Stimulated activated CD4-positive, alpha-beta T cell treated with anti-CD3 and anti-CD28 coated beads, TNF-alpha, amount 100 ng/mL, for 1 hour (primary cell): ENCODE measurements at places on chromosomes 1 and 21.

DNA sequence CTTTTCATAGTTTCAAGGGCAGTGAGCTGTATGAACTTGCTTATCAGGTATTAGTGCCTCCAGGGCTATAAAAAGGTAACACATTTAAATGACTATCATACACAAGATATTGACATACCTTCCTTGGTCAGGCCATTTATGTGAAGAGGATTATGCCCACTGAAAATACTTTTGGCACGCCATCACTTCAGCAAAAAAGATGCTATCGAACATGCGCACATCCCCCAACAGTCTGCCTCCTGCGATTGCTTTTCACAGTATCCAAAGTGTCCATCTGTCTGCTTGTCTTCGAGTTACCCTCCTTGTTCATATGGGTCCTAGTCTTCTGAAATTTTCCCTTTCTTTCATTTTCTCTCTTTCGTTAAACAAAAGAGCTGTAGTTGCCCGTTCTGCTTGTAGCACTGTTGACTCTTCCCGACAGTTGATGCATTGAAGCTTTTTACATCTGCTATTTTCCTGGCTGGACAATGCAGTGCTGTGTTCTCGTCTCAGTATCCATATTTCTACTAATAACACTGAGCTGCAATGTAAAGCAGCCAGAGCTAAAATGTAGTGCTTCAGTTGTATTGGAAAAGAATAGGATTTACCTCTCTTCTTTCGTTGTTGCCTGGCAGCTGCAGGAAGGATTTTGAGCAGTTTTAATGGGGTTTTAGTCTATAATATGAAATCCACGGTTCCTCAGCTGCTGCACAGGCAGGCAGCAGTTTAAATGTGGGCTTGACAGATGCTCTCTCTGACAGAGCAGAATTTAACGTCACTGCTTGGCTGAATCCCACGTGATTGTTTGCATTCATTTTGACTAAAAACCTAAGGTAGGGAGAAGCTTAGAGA lies at the start of gene B3GALT2:
TSS of gene B3GALT2 (minus strand) at position 713 of the 831 bp plus-strand sequence. CDS start 5,051 bp downstream, outside the sequence.
- DNase-seq: no peak

DNA sequence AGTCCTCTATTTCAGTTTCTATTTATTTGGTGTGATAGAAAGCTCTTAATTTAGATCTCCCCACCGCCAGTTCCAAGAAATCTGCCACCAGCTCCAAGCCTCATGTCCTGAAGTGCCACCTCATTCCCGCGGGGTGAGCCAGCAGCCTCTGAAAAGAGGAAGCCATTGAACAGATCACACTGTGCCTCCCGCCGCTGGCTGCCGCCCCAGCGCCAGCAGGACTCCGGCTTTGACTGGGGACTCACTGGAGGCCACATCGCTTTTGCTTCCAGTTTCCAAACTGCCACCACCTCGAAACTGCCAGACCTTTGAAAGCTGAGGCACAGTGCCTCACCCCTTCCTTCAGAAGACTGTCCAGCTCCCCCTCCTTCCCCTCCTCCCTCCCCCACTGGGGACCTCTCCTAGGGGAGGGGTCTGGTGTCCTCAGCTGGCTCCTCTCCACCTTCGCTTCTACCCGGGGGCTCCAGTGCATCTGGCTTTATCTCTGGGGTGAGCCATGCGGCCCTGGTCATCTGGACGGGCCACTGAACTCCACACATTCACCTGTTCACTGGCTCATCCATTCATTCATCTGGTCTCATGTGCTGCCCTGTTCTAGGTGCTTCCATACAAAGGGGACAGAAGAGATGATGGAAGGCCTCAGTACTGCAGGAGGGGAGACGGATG lies 58.9 kb downstream of the VPS26C start:
- DNase-seq: peak; percentile 7

DNA sequence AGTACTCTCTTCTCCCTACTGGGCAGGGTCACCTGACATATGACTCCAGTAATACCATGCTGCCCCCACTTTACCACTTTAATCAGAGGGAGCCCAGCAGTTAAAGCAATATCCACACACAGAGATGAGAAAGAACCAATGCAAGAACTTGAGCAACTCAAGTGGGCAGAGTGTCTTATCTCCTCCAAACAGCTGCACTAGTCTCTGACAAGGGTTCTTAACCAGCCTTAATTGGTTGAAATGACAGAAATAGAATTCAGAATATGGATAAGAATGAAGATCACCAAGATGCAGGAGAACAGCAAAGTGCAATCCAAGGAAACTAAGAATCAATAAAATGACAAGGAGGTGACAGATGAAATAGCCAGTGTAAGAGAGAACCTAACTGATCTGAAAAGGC lies 91.0 kb downstream of the KCNT2 start:
- DNase-seq: no peak

DNA sequence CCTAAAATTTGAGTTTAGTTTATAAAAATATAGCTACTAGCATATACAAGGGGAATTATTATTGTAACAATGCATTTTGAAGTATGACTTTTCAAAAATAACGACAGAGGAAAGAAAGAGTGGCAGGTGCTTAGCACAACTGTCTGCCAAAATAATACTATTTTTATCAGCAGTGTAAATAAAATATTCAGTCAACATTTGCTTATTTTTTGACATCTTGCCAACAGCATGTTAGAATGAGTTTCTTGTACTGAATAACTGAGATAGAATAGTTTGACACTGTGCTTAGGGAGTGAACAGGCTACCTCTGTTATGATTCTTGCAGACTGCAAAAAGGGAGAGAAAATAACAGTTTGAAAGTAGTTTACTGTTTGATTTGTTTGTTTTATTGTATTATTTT lies 909.8 kb downstream of the BRINP3 start:
- no peak for DNase-seq

- DNase-seq: no peak
These were observed 32.3 kb downstream of the USH2A start for GRCh38 chr1:216390956-216391355.

DNA sequence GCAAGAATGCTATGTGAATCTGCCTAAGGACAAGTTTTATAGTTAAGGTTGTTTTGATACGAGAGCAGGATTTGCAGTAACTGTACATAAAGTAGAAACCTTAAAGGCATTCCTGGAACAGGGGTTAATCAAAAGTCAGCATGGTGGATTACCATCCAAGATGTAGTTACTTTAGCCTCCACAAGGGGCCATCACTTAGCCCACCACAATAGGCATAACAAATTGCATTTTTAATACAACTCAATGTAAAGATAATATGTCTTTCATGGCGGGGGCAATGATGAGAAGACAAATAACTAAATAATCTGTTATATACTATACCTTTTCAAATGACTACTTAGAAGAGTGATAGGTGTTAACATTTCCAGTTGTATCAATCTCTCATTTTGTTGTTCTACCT lies 611.2 kb upstream of the ADGRL4 start:
- DNase-seq: no peak

GRCh38 chr1:30641572-30642353 lies 81.6 kb downstream of the MATN1 start:
- DNase-seq: no peak

DNA sequence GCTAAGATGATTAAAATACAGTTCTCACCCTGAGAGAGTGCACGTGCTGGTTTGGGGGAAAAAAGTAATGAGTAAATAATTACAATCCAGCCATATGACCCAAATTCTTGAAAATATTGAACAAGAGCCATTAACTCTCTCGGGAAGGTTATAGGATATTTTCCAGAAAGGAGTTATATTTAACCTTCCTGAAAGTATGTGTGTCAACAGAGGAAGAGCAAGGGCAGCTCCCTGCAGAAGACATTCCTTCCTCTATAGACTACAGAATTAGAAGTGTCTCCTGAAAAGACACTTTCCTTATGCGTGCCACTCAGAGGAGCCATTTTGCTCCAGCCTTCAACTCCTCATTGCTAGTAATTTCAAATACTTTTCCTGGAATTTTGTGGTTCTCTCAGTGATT lies 648.7 kb downstream of the USP25 start:
- no peak for DNase-seq

- DNase-seq: no peak
These were observed 197.7 kb upstream of the DUSP10 start for GRCh38 chr1:221939607-221940006.

- no peak for DNase-seq
These were observed 47.6 kb downstream of the TYW3 start for GRCh38 chr1:74780594-74780993.

GRCh38 chr1:173330149-173330951 lies 123.2 kb upstream of the TNFSF4 start:
- DNase-seq: no peak

DNA sequence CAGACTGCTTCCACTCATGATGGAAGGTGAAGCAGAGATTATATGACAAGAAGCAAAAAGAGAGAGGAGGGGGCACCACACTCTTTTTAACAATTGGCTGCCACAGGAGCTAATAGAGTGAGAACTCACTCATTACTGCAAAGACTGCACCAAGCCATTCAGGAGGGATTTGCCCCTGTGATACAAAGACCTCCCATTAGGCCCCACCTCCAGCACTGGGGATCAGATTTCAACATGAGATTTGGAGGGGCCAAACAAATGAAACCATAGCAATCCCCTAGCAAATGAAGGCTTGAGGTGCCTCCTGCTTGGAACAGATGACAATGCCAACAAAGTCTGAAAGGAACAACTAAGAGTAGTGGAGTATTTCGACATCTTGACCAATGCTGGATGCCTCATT lies 122.5 kb upstream of the COA6 start:
- DNase-seq: no peak

DNA sequence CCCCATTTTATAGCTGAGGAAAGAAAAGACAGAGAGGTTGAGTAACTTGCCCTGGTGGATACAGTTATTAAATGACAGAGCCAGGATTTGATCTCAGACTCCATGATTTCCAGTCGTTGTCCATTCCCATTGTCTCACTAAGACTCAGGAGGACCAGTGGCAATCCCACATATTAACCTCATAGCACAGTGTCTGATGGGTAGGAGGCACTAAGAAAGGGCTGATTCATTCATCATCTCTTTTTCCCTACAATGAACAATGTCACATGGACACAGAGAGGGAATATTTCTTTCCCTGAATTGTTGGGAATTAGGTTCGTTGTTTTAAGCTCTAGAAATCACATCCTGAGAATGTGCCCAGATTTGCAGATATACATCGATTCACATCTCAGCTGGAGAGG lies 99.9 kb downstream of the PBX1 start:
- no peak for DNase-seq

GRCh38 chr1:17078991-17079868 lies 25.4 kb upstream of the SDHB start:
- DNase-seq: no peak

DNA sequence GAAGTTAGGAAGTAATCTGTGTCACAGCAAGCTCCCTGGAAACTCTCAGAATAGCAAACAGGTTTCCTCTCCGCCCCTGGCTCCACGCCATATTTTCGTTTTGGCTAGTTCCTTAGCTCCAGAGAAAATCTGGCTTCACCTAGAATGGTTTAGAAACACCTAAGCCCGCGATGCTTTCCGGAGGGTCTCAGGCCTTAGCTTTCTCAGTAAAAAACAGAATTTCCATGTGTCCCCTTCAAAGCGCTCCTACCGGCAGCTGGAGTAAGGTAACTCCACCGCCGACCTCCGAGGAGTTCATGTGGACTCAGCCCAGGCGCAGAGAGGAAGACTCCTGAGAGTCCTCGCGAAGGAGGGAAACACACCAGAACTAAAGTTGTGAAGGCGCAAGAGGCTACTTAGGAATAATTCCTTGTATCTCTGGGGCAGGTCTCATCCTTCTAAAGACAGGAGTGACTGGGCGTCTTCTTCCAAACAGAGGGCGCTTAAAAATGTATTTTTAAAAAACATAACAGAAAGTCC lies 406 bp downstream of the KIAA0040 start:
- DNase-seq: no peak

DNA sequence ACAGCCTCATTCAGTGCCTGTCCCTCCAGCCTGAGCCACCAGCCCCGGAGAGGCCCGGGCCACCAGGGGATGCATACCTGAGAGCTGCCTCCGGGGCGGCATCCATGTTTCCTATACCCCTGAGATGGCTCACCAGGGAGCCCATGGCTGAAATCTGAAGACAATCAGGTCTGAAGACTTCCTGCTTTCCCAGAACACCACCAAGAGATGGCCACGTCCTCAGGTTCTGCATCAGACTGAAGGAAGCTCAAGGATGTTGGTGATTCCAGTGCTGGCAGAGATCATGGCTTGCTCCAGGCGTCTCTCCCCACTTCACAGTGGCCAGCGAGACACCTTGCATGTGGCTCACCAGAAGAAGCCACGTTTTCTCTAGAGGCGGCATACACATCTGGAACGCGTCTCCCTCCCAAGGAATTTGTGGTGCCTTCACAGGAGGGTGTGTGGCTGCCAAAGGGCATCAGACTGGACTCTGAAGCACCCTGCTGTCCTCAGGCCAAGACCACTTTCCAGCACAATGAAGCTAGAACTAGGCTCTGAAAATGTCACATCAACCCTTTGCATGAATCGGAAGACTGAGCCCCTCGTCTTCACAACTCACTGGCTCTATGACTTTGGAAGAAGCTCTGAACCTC lies 170.7 kb upstream of the IRF2BP2 start:
- DNase-seq: no peak

GRCh38 chr1:16442265-16442664 lies 1.7 kb downstream of the NECAP2 start:
- DNase-seq: no peak

GRCh38 chr1:228085287-228085951 lies 2.9 kb downstream of the ARF1 start:
- no peak for DNase-seq

DNA sequence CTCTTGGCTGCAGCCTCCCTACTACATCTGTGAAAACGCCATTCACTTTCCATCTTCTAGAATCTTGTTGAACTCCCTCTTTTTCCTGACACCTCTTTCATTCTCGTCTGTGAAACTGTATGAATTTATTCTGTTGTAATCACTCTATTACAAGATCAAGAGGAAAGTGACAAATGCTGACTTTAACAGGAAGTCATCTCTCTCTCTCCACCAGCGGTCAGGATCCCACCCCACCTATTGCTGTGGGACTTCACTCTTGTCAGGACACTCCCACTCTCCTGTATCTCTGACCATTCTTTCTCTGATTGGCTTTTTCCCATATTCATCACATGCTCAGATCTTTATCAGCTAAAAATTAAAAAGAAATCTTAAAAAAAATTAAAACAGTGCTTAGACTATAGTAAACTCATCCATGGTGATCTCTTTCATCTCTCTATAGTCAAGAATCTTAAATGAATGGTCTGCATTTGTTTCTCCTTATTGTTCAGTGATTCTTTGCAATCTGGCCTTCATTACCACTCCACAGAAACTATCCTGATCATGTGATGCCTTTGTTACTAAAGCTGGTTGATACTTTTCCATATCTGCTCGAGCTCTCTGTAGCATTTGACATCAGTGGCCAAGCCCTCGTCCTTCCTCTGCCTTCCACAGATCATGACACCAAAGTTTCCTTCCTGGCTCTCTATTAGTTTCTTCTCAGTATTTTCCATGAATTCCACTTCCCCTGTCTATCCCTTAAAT lies 113.6 kb downstream of the UCHL5 start:
- DNase-seq: no peak

DNA sequence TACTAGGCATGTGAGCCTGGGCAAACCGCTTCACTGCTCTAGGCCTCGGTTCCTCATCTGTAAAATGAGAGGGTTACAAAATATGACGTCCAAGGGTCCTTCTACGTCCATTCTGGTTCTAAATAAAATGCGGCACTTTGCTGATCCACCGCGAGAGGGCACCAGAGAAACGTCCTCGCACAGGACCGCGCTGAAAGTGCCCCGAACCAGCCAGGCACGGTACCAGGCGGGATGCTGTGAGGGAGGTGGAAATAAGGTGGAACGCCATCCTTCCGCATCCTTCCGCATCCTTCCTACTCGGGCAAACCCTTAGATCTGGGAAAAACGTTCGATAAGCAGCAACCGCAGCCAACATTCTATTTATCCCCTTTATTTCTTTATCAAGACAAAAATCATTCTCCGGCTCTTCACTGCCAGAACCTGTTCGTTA lies 60.3 kb upstream of the KRTAP19-8 start:
- DNase-seq: peak; percentile 45

GRCh38 chr1:29156543-29157268 lies 25.0 kb downstream of the SRSF4 start:
- DNase-seq: no peak
